ENCODE measurements at places on chromosomes 13 and 19.

GRCh38 chr19:19575411-19575810 lies 37.3 kb downstream of the CILP2 start:
- no peak for DNase-seq

DNA sequence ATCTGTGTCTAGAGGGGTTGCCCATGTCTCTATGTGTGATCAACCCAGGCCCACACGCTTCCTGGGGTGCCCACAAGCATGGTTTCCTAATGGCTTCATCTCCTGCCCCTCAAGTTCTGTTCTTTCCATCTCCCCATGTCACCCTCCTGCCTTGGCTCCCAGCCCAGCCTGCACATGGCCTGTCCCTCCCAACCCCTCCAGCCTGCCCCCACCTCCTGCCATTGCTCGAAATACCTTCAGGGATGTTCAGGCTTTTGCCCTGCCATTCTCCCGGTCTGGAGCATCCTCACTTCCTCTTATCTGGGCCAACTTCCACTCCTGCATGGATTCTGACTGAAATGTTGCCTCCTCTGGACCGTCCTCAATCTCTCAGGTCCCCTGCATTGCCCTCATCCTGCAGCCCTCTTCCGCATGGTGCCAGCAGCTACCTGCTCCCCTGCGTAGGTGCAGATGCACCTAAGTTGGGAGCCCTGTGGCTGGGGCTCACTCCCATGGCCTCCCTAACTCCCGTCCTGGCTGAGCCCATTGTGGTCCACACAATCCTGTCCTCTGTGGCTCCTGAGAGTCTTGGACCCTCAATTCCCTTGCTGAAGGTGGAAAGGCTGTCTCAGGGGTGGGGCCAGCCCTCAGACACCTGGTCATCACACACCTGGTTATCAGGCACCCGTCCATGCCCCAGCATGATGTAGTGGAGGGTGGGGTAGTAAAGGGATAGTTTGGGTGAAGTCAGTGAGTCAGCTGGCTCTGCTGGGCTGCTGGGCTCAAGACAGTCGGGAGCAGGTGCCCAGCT lies 152.1 kb downstream of the URI1 start:
- DNase-seq = no peak

DNA sequence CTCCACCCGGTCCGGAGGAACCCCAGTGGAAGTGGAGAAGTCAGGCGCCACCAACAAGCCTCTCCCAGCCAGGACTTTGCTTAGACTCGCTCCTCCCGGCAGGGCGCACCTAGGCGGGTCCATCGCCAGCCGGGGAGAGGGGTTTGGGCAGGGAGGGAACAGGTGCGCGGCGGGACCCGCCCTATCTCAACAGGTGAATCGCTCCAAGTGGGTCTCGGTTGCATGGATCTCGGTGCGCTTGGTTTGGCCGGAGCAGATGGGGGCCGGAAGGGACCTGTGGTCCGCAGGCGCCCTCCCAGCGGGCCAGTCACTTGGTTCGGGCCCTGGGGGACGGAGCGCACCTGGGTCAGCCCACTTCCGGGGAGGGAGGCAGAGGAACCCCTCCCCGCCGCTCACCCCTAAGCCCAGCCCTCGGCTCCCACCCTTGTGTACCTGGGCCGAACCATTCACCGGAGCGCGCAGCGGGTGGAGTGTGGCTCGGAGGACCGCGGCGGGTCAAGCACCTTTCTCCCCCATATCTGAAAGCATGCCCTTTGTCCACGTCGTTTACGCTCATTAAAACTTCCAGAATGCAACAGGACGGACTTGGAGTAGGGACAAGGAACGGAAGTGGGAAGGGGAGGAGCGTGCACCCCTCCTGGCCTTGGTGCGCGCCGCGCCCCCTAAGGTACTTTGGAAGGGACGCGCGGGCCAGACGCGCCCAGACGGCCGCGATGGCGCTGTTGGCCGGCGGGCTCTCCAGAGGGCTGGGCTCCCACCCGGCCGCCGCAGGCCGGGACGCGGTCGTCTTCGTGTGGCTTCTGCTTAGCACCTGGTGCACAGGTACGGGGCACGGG lies at the start of gene LSR:
TSS of gene LSR (plus strand) at position 693 of the 836 bp plus-strand sequence. CDS start at position 714, 21 bp downstream.
- DNase-seq = no peak

- no peak for DNase-seq
These were observed 735.0 kb downstream of the FGF9 start for GRCh38 chr13:22405891-22406290.

GRCh38 chr19:32945260-32945659 lies 26.5 kb downstream of the CEP89 start:
- DNase-seq = no peak

GRCh38 chr13:74443631-74444030 lies 309.4 kb upstream of the KLF12 start:
- no peak for DNase-seq

GRCh38 chr19:5987077-5987818 lies 9.3 kb upstream of the RANBP3 start:
- peak; percentile 88 for DNase-seq

GRCh38 chr13:33992881-33993336 lies 175.0 kb downstream of the RFC3 start:
- no peak for DNase-seq

DNA sequence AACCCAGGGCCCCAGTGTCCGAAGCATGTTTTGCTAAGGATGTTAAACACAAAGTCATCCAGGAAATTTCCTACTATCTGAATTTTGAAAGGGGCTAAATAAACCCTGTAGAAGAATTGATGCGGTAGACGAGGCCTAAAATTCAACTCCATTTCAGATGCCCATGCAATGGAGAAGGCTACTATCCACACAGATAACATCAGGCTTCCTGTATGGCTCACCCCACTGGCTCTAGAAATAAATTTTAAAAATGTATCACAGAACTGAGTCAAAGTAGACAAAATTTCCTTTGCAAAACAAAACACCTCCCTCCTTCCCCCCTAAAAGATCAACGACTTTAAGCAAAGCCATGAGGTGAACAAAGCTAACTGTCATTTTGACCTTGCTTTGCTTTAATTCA lies 188.4 kb downstream of the ABCC4 start:
- no peak for DNase-seq

DNA sequence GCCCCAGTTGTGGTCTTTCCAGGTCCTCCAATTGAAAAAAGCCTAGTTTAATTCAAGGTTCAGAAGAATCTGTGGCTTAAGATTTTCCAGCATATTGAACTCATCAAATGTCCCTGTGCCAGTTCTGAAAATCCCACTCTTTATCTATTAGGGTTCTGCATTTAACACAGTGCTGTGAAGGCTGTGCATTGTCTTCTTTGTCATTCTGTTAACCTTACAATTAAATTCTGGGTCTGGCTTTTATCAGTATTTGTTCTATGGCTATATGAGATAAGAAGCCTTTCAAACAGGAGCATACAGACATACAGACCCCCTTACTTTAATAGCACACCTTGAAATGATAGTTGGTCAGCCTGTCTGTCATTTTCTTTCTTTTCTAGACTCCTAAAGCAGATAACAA lies 362.1 kb upstream of the DACH1 start:
- DNase-seq = no peak

DNA sequence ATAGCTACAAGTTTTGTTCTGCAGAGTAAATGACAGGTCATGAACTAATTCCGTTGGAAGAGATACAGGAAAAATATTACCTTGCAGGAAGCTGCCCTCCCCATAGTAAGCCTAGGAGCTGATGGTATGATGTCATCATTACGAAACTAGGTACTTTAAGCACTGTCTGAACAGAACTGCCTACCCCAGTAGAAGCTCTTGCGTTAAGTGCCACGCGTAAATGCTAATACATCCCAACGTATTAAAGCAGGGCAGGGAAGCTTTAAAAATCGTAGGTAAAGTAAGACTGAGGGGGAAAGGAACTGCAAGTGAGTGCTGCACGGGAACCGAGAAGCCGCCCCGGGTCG lies 572 bp downstream of the UGGT2 start:
- peak; percentile 70 for DNase-seq

- no peak for DNase-seq
These were observed 27.1 kb downstream of the ZNF714 start for GRCh38 chr19:21109116-21109515.

DNA sequence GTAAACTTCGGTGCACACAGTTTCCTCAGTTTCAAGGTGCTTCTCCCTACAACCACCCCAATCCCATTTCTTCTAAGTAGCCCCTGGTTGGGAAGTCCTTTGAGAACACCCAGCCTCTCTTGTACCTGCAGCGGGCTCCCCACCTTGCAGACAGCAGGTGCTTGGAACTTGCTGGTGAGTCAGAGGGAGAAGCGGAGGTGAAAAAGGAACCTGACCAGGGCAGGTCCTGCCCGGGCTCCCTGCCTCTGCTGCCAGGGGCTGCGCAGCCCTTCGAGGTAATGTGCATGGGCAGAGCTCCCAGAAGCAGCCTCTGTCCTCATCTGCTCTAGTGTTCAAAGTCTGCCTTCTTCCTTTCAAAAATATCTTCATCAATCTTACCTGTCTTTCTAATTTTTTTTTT lies 274.0 kb upstream of the SOX1 start:
- DNase-seq = no peak

- peak; percentile 77 for DNase-seq
These were observed 545 bp downstream of the NACC1 start for GRCh38 chr19:13118424-13119193.

DNA sequence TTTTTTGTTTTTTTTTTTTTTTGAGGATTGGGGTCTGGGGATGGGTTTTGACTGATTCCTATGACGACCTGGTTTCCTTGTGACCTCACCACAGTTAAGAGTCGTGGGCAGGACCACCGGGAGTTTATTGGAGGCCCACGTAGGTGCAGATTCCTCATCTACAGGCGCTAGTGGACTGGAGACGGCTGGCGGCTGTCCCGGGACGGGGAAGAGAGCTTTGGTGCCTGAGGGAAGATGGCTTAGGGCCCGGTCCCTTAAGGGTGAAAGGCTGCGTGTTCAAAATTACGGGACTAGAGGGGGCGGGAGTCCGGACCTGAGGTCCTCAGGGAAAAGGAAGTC lies 682 bp upstream of the TEAD2 start:
- DNase-seq = no peak
